Glutamatergic neuron (in vitro differentiated cells): ENCODE measurements at places on chromosomes 13 and 19. TPM values are rescaled to one million over a fixed set of nuclear protein-coding genes. Genes with fewer than 3 reads are reported as not detected.
A peak's percentile ranks its signal among the peaks of the same experiment; 100 is the strongest.

DNA sequence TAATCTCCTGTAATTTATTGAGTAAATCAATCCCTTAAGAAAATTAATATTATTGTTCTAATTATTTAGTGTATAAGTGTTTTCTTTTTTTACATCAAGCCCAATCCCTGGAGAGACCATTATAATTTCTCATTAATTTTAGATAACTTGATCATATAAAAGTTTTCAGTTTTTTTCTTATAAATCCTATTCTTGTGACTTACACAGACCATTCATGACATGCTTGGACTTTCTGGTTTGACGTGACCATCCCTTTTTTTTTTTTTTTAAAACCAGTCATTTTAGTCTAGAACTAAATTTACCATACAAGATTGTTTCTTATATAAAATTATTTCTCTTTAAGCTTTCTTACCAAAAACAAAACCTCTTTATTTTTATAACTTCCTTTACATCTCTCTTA, 5.4 kb upstream of the MTRF1 start:
- DNase-seq, result no peak

- DNase-seq, result no peak
Measured at GRCh38 chr13:30159446-30159839, 147.9 kb downstream of the KATNAL1 start.

Gene RHPN2
- 1.8 TPM for total RNA-seq

DNA sequence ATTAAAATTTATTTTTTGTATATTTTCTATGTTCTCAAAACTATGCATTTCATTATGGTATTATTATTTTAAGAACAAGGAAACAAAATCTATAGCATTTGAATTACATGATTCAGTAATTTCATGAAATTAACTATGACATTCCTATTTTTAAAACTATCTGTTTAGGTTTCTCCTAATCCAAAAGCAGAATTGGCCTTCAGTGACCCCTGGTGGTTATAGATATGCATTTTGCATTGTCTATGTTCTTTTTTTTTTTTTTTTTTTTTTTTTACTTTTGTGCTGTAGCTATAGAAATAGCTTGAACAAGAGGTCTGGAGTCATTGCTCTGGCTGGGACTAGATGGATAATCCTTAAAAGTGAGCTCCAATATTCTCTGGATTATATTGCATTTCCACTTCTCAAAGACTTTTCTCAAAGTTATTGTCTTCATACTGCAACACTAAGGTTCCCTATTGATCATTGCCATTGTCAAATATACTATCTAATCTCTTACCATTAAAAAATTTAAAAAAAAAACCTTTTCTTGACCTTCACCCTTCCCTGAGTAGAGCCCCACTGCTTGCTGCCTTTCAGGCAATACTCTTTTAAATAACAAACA, 15.9 kb upstream of the DNAJC3 start:
- DNase-seq, result no peak

DNA sequence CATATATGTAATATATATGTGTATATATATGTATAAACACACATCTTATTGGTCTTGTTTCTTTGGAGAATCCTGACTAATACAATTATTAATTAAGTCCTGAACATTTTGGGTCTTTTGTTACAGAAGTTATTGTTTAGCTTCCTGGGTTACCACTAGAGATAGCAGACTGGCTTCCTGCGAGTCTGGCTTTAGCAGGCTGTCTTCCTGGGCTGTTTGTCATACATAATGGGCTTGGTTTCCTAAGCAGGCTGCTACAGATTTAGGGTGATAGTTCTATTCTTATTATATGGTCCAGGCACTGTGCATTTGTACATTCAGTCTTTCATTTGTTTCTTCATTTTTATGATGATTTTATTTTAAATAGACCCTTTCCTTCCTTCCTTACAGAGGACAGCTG, 312.0 kb upstream of the TMTC4 start:
- DNase-seq, result no peak

Gene CGB8
- total RNA-seq, result not detected

GRCh38 chr13:60108589-60108988, 55.1 kb downstream of the DIAPH3 start:
- no peak for DNase-seq

DNA sequence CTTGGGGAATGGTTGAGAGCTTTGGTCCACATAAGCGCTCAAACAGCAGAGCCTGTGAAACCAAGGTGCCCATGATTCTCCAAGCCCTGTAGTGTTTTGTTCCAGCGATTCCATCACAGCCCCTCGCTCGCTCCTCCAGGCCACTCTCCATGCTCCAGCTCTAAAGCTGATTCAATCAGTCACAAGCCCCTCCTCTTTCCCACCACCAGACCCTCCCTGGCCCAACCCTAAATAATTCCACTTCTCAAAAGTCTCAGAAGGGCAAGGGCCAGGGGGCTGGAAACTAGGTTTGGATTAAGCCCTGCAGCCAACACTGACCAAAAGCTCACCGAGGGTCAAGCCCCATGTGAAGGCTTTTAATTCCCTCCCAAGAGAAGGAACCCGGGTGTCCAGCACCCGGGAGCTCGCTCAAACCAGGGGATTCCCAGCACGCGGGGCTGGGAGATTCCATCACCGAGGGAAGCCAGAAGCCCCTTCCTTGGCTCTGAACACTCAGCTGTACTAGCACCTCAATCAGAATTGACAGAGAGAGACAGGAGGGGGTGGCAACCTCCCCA, 1.5 kb downstream of the ZNF296 start:
- DNase-seq, result no peak

- peak; percentile 35 for DNase-seq
Measured at GRCh38 chr19:48961051-48961649, 4.0 kb upstream of the FTL start.

- DNase-seq, result no peak
Measured at GRCh38 chr19:56144831-56145230, 3.7 kb downstream of the ZNF444 start.

Gene PLIN4
- total RNA-seq, result 0.27 TPM

GRCh38 chr13:100738176-100738855, 63.7 kb upstream of the TMTC4 start:
- DNase-seq, result no peak

GRCh38 chr13:89568276-89568675, 1779.2 kb upstream of the MIR17HG start:
- no peak for DNase-seq

DNA sequence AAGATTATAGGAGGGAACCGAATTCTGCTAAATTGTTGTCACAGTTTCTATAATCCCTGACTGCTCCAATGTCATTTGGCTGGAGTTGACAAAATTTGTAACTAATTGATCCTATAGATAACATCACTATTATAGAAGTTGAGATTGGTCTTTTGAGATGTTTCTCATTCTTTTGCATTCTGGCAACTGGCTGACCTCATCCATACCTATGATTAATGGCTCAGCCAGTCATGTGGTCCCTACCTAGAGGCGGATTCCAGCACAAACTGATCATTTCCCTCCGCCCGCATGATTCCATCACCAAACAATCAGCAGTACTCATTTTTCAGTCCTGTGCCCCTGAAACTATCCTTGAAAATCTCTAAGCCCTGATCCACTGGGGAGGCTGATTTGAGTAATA, 4.2 kb downstream of the PSG2 start:
- DNase-seq, result no peak

- no peak for DNase-seq
Measured at GRCh38 chr13:79237981-79238380, 168.1 kb downstream of the RBM26 start.

DNA sequence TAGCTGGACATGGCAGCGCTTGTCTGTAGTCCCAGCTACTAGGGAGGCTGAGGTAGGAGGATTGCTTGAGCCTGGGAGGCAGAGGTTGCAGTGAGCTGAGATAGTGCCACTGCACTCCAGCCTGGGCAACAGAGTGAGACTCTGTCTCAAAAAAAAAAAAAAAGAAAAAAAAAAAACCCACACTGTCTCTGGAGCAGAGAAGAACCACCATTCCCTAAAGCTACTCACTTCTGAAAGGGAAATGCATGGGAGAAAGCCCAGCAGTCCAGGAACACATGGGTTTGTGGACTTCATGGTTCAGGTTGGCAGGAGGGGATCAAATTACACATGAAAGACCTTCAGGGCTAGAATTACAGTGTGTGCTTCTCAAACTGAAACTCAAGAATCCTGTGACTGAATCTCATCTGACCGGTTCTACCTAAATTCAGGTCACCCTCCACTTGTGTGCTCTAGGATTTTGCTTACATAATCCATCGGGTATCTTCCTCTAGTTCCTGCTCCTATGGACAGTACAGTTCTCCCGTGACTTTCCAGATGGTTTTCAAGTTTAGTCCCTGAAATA, 30.2 kb upstream of the CPB2 start:
- DNase-seq, result no peak

- no peak for DNase-seq
Measured at GRCh38 chr13:20475927-20476691, 49.5 kb downstream of the CRYL1 start.

Gene ZSCAN22
- total RNA-seq, result 4.9 TPM
